ENCODE measurements at places on chromosomes 6 and 20. TPM values are rescaled to one million over a fixed set of nuclear protein-coding genes. Genes with fewer than 3 reads are reported as not detected.

GRCh38 chr6:158165919-158166416, 2.1 kb downstream of the SERAC1 start:
- H3K4me1 ChIP-seq: peaks cover 25% of the 10 kb centered on the region
- no peak for DNase-seq
- H3K4me3 ChIP-seq: no peak overlapping the region
- H3K27me3 ChIP-seq: no peaks in the 10 kb centered on the region
- H3K27ac ChIP-seq: no peak overlapping the region

DNA sequence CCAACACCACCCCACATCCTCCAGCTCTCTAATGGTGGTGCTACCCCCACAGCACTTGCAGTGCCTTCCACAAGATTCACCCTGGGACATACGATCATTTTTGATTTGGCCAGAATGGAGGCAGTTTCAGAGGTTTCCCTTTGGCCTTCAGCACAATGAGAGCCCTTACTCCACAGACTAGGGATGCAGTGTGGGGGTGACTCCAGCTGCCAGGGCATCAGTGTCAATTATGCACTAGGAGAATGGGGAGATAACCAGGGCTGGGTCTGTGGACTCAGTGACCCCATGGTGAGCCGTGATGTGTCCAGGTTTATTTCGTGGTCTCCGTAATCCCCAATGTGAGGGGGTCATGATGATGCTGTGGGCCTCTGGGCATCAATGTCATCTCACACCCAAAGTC, 31.5 kb upstream of the MICB start:
- peaks cover 84% of the 10 kb centered on the region for H3K4me1 ChIP-seq
- no peak for DNase-seq
- no peaks in the 10 kb centered on the region for H3K27me3 ChIP-seq
- H3K36me3 ChIP-seq: peaks cover 39% of the 10 kb centered on the region
- H3K4me3 ChIP-seq: peak overlapping the region; percentile 17
- peak overlapping the region; percentile 45 for H3K27ac ChIP-seq

GRCh38 chr6:33692760-33693158, 18.7 kb downstream of the UQCC2 start:
- peak; percentile 83 for DNase-seq
- H3K27ac ChIP-seq: peak overlapping the region; percentile 87
- H3K36me3 ChIP-seq: peaks cover 73% of the 10 kb centered on the region
- H3K4me3 ChIP-seq: no peak overlapping the region

GRCh38 chr6:51350308-51350904, 531.7 kb downstream of the TFAP2B start:
- H3K4me3 ChIP-seq: no peak overlapping the region
- no peaks in the 10 kb centered on the region for H3K27me3 ChIP-seq
- no peak overlapping the region for H3K27ac ChIP-seq
- DNase-seq: no peak
- H3K36me3 ChIP-seq: no peaks in the 10 kb centered on the region

DNA sequence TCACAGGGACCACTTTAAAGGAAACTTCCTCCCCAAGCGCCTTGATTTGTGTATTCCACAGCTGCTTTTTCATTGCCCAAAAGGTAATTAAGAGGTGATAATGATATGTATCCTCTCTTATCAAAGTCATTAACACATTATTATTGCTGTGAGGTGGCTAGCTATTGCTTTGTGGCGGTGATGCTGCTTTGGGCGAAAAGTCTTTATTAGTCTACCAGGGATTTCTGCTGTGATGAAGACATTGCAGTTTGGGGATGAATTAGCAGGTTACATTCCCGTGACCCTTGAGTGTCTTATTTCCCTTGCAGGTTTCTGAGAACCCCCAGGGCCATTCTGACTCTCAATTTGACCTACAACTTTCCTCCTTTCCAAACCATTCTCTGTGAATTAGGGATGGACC, 143.4 kb upstream of the SOX4 start:
- H3K36me3 ChIP-seq: no peaks in the 10 kb centered on the region
- DNase-seq: no peak
- no peak overlapping the region for H3K4me3 ChIP-seq
- H3K27ac ChIP-seq: no peak overlapping the region
- peaks cover 11% of the 10 kb centered on the region for H3K27me3 ChIP-seq

Gene JAG1
- 0.44 TPM for total RNA-seq

Gene TMEM217
- total RNA-seq: 2.5 TPM

Gene FAM110A
- 15.5 TPM for total RNA-seq

Gene TBX18
- total RNA-seq: not detected

Gene UST
- 2.2 TPM for total RNA-seq

DNA sequence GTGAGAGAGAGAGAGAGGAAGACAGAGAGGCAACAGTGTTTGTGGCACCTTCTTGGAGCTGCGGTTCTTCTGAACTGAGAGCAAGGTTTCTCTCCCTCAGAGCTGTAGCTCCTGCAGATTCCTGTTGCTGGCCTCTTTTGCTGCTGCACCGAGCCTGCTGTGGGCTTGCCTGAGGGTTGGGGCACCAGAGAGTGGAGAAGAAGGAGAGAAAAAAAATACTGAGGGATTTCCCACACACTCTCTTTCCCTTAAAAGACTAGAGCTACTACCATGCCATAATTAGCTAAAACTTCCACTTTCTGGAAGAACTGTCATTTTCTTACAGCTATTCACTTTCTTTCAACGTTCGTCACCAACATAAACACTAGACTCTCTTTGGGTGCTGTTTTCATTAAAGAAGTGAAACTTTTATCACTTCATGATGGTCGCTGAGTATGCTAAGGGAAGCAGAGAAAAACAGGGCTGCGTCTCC, 18.2 kb upstream of the ECI2 start:
- H3K4me3 ChIP-seq: no peak overlapping the region
- peaks cover 2% of the 10 kb centered on the region for H3K27me3 ChIP-seq
- no peak for DNase-seq
- peaks cover 7% of the 10 kb centered on the region for H3K4me1 ChIP-seq

Gene FABP7
- not detected for total RNA-seq

Gene VGLL2
- total RNA-seq: not detected

DNA sequence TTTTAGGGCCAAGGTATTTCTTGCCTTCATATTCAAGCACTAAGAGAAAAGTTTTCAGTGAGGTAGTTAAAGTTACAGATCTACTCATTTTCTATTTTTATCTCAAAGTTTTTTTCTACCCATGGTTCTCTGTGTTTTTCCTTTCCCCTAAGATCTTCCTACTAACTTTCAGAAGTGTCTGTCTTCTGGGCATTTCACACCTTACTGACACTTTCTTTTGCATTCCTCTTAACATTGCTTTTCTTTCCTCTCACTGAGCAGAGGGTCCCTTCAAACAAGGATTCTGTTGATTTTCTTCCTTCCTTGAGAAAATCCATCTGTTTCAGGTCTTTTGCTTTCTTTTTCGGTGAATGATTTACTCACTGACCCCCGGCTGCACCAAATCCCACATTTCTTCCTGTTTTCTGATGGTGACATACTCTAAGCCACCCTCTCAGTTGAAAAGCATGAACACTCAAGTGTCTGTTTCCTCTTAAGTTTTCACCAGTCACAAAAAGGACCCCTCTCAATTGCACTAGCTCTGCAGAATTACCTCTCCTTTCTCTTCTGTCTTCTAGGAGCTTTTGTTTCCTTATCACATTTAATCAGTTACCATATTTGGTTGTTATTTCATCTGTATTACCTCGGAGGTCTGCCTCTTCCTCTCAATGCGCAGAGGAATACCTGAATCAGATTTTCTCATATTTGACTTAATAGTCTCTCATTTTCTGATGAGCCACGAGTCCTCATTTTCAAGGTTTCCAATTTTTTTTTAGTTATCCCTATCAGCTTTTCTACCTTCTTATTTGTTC, 73.5 kb upstream of the RNF217 start:
- peak overlapping the region; percentile 32 for H3K4me3 ChIP-seq
- peak overlapping the region; percentile 49 for H3K27ac ChIP-seq
- H3K4me1 ChIP-seq: peaks cover 17% of the 10 kb centered on the region
- H3K36me3 ChIP-seq: no peaks in the 10 kb centered on the region

Gene CRISP2
- not detected for total RNA-seq

Gene ADGRB3
- total RNA-seq: not detected

GRCh38 chr20:11484479-11484878, 433.2 kb upstream of the BTBD3 start:
- DNase-seq: no peak
- H3K27ac ChIP-seq: no peak overlapping the region
- H3K36me3 ChIP-seq: no peaks in the 10 kb centered on the region

DNA sequence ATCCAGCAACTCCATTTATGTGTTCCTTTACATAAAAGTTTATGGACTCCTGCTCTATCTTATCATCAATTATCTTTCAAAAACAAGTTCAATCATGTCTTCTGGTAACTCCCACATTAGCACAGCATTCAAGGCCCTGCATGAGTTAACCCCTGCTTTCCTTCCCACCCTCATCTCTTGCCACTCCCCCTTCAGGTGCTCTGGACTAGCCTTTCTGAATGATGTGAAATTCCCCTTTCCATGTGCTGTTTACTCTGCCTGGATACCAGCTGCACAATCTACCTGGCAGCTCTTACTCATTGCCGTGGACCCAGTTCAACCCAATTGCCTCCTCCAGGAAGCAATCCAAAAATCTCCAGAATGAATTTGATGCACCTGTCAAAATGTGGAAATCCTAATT, 11.9 kb downstream of the ADGRF4 start:
- DNase-seq: no peak
- peaks cover 3% of the 10 kb centered on the region for H3K36me3 ChIP-seq
- no peak overlapping the region for H3K4me3 ChIP-seq
- H3K27me3 ChIP-seq: peaks cover 15% of the 10 kb centered on the region
